Right renal pelvis (tissue), 4 donors: ENCODE measurements at places on chromosomes 3 and 15. TPM values are rescaled to one million over a fixed set of nuclear protein-coding genes. Genes with fewer than 3 reads are reported as not detected.

DNA sequence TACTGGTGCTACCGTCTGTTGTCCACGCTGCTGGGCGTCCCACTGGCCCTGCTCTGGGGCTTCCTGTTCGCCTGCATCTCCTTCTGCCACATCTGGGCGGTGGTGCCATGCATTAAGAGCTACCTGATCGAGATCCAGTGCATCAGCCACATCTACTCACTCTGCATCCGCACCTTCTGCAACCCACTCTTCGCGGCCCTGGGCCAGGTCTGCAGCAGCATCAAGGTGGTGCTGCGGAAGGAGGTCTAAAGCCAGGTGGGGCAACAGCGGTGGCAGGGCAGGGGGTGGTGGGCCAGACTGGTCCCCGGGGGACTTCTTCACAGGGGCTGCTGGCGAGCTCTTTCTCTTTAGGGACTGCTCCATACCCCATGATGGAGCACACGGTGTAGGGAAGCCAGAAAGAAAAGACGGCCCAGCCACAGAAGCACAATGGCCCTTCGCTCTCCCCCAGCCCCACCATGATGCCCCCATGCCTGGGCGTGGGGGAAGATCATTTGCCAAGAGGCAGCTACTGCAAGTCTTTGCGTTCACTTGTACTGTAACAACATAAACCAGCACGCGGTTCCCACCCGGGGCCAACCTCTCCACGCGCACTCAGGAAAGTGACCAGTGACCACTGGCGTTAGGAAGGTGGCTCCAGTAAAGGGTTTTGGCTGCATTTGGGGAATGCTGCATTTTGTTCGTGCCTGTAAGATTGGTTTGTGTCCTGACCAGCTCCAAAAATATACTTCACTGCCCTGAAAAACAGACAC is 12.2 kb downstream of the CAV3 start:
- DNase-seq: no peak

DNA sequence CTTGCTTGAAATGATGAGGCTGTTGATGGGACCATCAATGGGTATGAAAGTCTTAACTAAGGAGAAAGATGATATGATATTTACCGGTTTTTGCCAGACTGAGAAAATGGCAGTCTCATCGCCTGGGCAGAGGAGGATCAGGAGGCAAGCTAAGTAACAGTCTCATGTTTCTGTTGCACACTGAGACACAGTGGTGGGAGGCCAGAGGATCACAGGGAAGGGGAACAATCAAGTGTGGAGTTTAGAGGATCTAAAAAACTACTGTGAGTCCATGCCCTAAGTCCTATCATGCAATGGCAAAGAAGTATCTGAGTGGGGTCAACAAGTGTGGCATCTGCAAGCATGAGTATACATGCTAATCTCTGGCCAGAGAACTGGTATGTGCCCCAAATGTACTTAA is 62.2 kb downstream of the SUMF1 start:
- no peak for DNase-seq

- DNase-seq: no peak
Measured at GRCh38 chr3:13717222-13717895, 162.5 kb downstream of the WNT7A start.

DNA sequence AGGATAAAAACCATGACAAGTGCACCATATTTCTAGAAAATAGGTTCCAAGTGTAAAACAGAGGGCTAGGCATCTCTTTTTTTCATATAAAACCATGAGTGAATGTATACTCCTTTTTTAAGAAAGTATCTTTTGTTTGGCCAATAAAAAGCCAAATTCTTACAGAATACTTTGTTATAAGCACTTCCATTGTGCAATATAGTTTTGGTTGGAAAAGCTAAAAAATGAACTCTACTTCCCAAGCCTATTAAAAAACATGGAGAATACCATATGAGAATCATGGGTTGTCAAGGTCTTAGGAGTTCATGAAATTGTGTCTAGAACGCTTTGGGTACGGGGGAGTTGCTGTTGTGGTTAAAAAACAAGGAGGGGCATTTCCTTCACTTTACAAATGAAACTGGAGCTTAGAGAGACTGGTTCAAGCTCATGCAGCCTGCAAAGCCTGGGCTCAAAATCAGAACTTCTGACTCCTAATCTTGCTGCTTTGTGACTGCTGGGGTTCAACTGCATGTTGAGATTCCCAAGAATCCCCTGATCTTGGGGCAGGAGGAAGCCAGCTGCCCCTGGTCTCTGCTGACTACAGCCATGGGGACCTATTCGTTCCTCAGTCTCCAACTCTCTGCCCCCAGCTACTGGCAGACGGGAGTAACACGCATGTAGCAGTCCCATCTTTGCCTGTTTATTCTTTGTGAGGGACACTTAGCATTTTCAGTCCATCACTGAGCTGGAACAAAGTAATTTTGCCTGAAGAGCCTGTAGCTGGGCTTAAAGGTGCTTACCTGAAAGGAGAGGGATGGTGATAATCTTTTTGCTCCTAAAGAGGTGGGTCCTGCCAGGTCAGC is 229.1 kb downstream of the CHST2 start:
- DNase-seq: no peak

GOLGA8H gene
- polyA plus RNA-seq: 1.0 TPM

DNA sequence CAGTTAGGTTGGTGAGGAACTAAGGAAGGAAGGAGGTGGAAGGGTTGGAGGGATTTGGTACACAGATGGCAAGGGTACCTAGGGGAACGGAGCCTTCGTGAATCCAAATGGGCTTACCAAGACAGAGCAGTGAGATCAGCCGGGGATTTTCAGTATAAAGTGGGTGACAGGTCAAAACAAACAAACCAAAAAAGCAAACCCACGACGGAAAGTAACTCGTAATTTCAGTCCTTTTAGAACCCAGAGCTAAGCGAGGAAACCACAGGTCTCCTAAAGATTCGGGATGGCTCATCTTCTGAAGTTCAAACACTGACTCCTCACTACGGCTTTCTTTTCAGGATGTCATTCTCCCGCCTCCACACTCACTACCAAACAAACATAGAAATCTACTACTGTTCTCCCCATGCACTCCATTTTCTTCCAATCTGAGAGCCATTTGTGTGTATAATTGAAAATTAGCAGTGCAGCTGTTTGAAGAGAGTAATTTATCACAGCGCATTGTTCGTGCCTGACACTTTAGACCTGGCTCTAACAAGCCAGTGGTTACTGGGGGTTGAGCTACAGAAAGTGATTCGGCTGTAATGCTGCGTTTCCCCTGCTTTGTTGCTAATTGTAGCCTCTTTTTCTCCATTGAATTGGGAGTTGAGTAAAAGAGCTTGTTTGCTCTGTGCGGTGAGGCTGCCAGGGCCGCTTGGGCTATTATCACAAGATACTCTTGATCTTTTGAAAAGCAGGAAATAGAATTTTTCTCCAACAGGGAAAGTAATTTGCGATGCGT is 64.7 kb upstream of the CCDC39 start:
- DNase-seq: no peak

ZSCAN29 gene
- 24.5 TPM for polyA plus RNA-seq

ATP8B4 gene
- polyA plus RNA-seq: 3.3 TPM
